ENCODE measurements at places on chromosomes 3 and 15.
A peak's percentile ranks its signal among the peaks of the same experiment; 100 is the strongest.

DNA sequence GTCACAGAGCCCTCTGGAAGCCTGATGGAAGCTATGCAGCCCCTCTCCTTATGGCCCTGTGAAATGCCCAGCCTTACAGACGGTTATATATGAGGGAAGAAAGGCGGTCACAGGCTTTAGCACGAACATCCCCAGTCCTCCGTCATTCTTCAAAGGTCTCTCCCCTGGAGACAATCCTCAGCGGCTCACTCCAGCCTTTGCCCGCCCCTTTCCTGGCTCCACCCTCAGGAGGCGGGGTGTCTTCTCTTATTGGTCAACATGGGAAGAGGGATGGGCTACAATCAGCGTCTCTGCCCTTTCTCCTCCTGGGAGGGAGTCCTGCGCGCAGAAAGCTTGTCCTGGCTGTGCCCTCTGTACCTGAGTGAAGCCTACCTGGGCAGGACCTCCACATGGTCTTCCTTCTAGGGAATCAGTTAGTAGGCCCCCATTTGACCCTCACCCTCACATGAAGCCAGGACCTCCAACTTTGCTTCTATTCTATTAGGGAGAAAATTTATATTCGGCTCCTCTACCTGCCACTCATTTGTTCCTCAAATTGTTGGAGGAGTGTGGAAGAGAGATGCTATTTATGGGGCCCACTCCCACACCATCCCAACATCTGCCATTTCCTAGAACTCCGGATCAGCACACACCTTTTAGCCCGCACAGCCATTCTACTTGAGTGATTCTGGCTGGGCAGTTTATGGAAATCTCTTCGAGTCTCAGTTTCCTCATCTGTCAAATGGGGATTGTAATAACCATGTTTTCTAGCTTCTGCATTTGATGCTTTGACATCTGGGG lies 112.9 kb upstream of the SLC6A11 start:
- DNase-seq, result no peak

GRCh38 chr15:47331829-47332393 lies 385.4 kb upstream of the SEMA6D start:
- DNase-seq, result no peak

- peak; percentile 55 for DNase-seq
These were observed 24.6 kb upstream of the SACM1L start for GRCh38 chr3:45664578-45664977.

DNA sequence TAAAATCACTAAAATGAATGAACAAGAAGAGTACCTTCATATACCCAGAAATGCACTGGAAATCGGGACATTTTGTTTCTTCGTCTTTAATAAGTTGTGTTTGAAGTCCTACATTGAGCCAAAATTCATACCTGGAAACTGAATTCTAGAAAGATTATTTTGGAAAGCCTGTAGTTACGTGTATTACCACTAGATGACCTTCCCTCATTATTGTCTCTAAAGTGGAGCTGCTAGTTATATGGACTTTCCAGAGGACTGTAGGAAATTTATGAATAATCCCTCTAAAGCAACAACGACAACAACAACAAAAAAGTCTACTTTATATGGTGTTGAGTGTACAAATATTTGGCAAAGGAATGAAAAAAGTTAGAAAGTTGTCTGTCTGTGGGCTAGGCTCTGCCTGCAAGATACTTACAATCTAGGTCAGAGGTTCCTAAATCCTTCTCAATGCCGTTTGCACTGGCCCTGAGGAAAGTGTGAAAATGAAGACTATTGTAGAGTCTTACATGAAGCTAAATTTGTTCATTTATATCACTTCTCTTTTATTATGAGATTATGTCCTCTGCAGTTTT lies 234.8 kb upstream of the NR2E3 start:
- no peak for DNase-seq

GRCh38 chr3:107524326-107524840 lies 1.6 kb downstream of the BBX start:
- DNase-seq, result no peak

DNA sequence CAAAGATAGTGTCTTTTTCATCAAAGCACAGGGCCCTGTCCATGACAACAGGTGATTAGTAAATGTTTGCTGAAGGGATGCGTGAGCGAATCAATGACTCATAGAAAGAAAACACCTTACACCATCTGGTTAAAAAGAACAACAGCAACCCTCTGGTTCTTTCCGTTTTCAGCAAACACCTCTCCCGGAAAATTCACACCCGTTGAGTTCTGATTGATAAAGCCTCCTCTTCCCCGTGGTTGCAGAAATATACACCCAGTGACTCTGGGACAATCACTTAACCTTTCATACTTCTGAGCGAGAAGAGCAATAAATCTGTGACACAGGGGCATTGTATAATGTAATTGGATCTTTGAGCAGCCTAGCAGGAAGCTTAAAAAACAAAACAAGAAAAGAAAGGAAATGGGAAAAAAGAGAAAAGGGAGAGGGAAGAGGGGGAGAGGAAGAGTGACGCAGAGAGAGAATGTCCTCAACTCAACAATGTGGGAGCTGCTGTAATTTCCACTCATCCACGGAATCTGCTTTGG lies 37.6 kb downstream of the ADAMTS9 start:
- no peak for DNase-seq

DNA sequence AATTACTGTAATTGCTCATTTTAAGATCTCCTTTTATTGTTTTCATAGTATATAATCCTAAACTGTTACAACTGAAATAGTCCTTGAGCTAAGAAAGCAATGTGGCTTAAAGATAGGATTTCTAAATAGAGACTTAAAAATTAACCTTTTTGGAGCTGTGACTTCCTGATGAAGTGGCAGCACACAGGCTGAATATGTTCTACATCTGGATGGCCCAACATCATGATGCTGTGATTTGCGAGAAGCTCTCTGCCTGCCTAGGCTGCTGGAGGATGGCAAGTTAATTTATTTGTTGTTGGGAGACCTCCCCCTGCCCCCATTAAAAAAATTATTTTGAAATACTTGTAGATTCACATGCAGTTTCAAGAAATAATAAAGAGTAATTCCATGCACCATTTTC lies 134.5 kb downstream of the IGF1R start:
- no peak for DNase-seq

DNA sequence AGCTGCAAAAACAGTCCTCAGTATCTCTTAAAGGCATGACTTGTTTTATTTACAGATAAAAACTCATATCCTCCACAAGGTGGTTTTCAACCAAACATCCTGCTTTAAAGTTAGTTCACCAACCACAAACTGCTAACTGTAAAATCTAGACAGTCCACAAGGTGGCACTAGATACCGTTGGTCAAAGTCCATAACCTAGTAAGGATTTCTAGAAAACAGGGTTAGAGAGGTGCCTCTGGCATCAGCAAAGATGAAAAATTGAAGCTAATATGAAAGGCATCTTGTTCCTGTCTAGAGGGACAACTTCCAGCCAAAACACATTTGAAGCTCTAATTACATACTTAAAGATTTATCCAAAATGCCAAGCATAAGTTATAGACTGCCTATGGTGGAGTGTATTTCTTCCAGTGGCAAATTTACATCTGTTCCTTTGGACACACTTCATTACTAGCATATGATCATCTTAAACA lies 56.0 kb downstream of the ZMAT3 start:
- peak; percentile 48 for DNase-seq

DNA sequence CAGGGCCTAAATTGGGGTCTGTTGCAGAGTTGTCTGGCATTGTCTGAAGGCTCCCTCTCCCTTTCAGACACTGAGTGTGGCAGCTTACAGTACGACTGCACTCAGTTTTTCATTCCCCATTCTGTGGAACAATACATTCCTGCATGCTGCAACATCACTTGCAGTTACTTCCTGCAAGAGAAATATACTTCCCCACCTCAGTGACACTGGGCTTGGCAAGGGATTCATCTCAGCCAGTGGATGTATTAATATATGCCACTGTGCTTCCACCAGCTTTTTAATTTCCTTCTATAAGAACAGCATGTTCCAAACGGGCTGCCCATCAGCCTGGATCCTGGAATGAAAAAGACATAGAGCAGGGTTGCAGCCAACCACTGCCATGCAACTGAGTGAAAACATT lies 23.1 kb downstream of the B3GALNT1 start:
- DNase-seq, result no peak

GRCh38 chr3:149356044-149356592 lies 21.3 kb downstream of the TM4SF1 start:
- no peak for DNase-seq

DNA sequence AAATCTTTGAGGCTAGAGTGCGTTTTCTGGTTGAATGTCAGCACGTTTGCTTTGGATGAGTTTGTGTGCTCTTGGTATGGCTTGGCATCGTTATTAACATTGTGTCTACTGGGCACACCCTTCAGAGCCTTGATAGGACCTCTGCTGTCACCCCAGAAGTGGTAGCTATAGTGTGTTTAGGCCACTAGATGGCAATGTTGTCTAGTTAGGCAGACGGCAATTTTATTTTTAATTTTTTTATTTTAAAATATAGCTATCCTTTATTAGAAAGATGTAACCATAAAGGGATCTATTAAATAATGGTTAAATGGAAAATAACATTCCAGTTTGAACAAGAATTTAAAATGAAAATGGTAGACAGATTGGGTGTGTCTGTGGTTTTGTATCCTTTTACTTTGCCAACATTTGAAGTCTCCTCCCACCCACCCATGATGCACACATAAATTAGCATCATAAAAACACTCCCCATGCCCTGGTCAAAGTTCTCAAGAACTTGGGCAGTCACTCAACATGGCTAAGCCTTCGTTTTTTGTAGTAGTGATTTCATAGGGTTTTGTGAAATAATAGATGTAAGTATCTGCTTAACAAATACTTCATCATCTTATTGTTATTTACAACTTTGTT lies 200.7 kb downstream of the KCNH8 start:
- no peak for DNase-seq

DNA sequence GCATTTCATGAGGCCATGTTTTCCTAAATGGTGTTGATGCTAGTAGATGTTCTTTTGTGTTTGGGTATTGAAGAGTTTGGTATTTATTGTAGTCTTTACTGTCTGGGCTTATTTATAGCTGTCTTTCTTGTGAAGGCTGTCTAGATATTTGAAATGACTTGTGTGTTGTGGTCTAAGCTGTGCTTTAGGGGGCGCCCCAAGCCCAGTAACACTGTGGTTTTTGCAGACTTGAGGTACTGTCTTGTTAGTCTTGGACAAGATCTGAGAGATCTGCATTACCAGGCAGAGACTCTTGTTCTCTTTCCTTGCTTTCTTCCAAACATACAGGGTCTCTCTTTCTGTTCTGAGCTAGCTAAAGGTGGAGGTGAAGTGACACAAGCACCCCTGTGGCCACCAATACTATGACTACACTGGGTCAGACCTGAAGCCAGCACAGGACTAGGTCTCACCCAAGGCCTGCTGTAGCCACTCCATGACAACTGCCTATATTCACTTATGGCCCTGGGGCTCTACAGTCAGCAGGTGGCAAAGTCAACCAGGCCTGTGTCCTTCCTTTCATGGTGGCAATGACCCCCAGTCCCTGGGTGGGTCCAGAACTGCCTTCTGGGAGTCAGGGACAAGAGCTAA lies 152.1 kb upstream of the TBC1D5 start:
- DNase-seq, result no peak

GRCh38 chr15:31285772-31286261 lies 40.8 kb upstream of the KLF13 start:
- no peak for DNase-seq

DNA sequence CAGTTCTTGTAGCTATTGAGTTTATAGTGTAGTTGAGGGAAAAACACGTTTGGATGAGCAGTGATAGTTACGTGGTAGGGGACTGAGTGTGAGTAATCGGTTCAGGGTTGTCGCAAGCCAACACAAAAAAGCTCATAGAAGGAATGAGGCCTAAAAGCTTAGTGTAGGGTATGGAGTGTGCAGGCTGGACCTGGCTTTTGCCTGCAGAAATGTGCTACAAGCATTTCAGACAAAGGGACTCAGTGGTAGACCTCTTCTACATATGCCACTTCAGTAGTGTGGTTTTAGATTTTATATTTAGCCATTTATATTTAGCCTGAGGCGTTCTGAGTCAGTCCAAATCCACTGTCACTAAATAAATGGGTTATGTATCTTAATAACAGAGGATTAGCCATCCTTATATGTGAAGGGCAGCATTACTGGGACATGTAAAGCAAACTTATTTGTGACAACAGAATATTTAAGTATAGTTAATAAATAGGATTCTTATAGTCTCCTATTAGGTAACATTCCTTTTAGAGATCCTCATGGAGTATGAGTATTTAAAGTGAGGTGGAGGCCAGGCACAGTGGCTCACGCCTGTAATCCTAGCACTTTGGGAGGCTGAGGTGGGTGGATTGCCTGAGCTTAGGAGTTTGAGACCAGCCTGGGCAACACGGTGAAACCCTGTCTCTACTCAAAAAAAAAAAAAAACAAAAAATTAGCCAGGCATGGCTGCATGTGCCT lies 21.8 kb downstream of the ATP2C1 start:
- DNase-seq, result no peak

DNA sequence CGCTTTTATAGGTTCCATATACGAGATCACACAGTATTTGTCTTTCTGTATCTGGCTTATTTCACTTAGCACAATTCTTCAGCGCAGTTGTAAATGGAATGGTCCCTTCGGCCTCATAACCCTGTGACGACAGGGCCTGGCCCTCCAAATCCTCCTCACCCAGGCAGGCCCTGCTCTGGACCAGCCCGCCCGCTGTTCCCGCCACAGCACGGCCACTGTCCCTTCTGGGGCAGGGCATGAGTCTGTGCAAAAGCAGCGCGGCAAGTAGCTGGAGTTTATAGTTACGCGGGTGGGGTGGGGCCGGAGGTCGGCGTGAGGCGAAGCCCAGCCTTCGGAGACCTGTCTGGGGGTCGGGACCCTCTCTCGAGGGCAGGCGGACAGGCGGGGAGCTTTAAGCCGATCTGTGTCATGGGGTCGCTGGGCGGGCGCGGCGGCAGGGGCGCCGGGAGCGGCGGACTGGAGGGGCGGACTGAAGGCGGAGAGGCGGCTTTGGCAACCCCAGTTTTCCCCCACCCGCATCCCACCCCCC lies 543 bp downstream of the ARPIN start:
- no peak for DNase-seq
